ENCODE measurements at places on chromosomes 4 and X.

- no peak for DNase-seq
These were observed 8.6 kb downstream of the APEX2 start for GRCh38 chrX:55008571-55009358.

DNA sequence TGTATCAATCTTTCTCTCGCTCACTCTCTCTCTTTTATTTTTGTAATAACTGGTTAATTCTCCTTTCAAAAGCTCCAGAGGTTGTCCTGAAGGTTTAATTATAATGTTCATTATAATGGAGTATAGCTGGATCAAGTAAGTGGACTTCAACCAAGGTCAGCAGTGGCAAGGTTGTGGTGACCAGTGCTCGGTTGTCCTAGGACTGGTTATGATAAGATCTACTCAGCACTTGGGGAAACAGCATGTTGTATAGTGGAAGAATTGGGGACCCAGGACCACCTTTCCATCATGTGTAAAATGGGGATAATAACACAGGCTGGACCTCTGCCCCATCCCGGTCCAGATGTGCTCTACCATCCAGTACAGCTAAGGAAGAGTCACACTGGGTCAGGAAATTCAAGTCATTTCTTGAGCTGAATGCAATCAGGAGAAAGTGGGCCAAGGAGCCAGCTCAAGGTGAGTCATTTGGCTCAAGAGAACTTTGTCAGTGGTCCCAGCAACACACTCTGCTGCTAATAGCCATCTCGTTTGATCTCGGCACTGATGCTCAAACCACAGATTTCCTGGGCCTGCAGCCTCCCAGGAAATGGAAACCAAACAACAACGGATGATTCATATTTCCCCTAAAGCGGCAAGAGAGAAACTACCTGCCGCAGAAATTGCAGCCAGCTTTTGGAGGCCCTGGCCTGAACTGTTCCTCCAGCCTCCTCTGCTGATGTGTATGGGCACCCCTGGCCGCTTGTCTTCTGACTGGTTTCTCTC, 123.6 kb upstream of the RBPJ start:
- peak; percentile 52 for DNase-seq

DNA sequence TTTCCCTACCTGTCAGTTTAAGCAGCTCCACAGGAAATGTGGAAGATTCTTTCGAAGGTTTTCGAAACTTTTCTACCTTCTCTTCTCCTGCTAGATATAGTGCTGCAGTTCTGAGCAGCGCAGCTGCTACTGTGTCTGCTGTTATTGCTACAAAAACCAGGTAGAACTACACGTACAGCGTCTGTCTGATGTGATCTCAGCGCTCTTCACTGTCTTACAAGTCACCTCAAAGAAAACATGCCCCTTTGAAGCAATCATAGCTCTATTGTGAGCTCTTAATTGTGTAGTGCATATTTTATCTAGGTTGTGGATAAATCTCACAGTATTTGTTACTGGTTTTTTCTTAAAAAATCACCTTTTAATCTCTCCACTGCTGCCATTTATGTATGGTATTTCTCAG, 147.6 kb upstream of the BMPR1B start:
- DNase-seq, result no peak

DNA sequence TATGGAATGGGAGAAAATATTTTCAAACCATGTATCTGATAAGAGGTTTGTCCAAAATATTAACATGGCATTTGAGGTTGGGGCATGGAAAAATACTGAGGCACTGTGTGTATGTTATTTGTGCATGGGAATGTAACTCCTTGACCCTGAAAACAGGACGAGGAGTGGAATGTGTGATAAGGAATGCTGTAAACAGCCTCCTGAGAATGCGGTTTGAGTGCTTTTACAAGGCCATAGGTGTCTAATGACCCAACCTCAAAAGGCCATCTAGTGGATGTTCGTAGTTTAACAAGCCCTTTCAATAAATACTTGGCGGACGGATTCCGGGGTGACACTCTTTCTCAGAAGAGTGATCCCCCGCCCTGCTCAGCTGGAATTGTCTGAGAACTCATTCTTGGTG, 162.9 kb upstream of the USP9X start:
- DNase-seq, result no peak

DNA sequence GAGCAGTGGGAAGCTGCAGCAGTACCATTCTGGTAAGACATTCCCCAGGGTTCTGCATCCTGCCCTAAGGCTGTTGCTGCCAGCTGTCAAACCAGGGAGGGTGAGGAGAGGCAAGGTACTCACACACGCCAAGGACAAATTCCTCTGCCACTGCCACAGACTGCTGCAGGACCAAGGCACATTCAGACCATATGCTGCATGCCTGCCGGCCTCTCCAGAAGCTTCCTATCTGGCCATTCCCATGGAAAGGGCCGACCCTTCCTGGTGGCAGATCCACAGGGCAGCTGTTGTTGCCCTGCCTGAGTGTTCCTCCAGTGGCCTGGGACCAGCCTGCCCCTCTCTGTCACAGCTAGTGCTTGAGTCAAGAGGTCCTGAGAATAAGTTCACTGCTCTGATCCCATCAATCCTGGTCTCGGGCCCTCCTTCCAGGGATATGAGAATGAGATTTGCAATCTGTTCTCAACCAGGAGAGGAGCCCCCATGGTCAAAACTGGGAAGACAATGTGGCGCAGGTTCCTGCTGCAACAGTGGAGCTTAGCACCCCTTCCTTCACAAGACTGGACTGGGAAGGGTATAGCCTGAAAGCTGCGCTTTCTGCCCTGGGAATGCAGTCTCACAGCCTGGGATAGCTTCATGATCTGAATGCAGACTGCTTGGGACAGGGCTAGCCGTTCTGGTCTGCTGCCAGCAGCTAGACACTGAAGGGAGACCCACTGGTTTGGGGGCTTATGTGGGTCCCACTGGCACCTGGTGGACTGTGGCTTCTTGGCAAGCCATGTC, 342.5 kb upstream of the NDST3 start:
- DNase-seq, result no peak

DNA sequence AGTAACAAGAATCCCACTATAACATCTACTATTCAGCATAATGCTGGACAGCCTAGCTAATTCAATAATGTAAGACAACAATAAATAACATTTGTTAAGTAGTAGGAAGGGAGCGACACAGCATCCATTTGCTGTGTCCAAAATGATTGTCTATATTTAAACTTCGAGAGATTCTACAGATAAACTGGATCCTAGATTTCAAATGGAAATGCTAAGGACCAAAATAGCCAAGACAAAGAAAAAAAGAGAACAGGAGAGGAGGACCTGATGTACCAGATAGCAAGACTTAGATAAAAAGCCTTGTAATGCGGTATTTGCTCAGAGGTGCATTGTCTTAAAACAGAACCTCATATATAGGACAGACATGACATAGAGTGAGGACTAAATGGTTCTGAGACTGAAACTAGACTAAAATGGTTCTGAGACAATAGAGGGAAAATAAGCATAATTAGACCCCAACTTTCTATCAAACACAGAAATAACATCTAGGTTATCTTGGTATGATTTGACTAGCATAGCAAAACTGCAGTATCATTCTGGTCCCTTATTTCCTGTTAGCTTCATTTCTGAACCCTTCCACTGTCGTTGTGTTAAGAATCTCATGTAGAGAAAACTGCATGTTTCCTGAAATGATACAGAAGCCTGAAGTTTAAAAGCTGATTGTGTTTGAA, 3.8 kb downstream of the HPGDS start:
- DNase-seq, result no peak

- DNase-seq, result no peak
These were observed 1.2 kb downstream of the RBBP7 start for GRCh38 chrX:16868920-16869319.

DNA sequence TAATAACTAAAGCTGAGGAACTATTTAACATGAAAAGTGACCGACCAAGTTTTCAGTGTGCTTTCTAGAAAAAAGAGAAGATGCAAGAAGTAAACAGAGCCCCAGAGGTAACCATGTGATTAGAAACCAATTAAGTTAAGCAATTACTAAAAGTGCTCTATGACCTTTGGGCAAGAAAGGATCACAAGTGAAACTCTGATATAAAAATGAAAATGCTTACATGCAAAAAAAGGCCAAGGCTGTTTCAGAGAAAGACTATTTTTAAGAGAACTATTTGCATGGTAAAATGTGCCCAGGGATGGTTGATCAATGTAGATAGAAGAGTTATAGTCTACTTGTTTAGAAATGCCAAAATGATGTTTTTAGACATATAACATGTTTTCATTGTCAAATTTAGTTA, 22.0 kb downstream of the KLHL15 start:
- no peak for DNase-seq

GRCh38 chr4:79652232-79652631, 244.2 kb upstream of the GK2 start:
- no peak for DNase-seq

DNA sequence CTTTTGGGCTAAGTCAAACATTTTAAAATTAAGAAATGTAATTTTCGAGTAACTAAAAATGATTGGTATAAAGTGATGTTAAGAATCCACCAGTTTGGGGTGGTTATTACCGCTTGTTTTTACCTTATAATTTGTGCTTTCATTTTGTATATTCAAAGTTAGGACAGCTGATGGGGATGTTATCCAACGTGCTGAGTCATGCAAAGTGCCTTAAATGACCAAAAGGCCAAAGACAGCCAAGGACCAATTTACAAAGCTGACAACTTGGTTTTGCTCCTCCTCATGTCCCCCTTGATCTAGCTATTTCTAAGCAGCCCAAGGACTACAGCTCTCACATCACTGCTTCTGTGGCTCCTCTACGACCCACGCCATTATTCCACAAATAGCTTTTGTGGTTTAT, 181.4 kb upstream of the PCDH7 start:
- no peak for DNase-seq

- DNase-seq, result no peak
These were observed 9.0 kb downstream of the TCEAL3 start for GRCh38 chrX:103616676-103617186.

DNA sequence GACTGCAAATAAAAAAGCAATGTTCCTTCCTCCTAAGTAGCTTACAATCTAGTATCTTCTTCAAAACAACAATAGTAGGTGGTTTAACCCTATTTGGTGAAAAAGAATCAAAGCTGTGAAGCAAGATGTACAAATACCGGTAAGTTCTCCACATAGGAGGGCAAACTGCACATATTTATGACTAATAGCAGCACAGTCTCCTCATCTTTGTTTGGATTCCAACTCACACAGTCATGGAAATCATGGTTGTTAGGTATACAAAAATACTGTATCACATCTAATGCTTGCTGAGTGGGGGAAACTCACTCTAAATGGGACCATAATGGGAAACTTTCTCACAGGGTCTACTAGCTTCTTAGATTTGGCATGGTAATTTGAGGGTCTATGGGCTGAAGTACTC, 597.2 kb downstream of the INPP4B start:
- DNase-seq, result no peak

- no peak for DNase-seq
These were observed 305.9 kb downstream of the IDS start for GRCh38 chrX:149198980-149199732.

DNA sequence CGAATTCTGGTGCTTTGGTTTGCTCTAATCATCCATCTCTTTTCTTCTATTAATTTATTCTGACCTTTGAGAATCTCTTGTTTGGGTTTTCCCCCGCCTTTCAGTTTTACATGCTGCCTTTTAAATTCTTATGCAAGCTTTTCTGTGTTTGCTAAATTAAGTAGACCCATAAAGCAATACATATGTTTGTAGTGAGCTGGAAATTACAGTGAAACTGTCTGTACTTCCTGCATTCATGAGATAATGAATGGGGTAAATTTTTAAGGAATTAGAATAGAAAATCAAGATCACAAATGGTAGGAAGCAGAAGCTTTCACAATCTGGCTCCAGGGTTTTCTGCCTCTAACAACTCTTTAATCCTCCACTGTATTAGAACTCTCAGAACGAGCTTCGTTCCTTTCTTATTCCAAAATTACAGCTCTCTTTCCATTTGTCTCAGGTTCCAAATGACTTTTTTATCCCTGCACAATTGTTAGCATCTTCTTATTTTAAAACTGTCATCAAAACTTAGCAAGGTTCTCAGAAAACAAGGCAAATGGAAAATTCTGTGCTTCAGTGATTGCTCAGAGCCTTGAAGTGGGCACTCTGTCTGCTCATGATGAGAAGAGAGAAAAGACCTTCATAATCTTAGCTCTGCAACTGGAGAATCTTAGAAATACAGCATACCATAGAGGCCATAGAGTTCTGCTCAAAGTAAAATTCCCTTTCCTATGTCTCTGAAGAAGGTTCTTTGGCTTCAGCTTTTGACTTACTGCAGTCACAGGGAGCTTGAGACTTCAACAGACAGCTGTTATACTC, 108.2 kb downstream of the EGF start:
- DNase-seq, result no peak

DNA sequence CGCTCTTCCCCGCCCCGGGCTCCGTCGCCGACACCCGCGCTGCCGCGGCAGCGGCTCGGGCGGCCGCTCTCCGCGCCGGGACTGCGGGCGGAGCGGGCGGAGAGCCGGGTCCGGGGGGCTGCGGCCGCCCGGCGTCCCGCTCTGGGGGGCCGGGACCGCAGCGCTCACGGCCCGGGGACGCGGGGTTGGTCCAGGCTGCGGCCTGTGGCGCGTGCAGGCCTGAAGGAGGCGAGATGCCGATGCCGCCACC, 492 bp downstream of the GALNT7 start:
- DNase-seq, result no peak

GRCh38 chr4:60743654-60744053, 456.5 kb upstream of the ADGRL3 start:
- DNase-seq, result no peak

DNA sequence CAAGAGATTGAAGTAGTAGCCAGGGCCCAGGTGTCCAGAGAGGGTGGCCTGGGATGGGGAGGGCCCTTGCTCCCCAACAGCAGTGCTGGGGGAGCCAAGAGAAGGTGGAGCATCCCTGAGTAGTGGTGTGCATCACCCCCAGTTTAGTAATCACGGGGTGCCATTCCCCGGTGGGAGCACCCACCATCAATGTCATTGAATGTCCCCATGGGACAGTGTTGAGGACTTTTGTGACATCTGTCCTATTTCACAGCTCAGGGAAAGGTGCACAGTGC, 4.4 kb upstream of the CPZ start:
- no peak for DNase-seq

GRCh38 chr4:30717208-30718020, 2.8 kb upstream of the PCDH7 start:
- DNase-seq, result no peak

GRCh38 chr4:163109967-163110366, 56.7 kb downstream of the NAF1 start:
- DNase-seq, result no peak

DNA sequence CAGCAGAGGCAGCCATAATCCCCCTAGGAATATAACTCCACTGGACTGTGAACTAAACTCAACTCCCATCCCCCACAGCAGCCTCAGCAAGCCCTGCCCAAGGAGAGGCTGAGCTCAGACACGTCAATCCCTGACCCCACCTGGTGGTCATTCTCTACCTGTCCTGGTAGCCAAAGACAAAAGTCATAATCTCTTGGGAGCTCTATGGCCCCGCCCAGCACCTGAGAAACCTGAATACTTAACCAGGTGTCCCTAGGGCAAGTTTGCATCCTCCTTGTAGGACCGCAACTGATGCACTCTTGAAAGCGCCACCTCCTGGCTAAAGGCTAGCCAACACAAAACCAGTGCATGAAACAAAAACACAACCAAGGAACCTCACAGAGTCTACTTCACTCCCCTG, 18.4 kb downstream of the CT47B1 start:
- no peak for DNase-seq
